T-helper 22 cell (primary cell): ENCODE measurements at places on chromosomes 13 and 19.

DNA sequence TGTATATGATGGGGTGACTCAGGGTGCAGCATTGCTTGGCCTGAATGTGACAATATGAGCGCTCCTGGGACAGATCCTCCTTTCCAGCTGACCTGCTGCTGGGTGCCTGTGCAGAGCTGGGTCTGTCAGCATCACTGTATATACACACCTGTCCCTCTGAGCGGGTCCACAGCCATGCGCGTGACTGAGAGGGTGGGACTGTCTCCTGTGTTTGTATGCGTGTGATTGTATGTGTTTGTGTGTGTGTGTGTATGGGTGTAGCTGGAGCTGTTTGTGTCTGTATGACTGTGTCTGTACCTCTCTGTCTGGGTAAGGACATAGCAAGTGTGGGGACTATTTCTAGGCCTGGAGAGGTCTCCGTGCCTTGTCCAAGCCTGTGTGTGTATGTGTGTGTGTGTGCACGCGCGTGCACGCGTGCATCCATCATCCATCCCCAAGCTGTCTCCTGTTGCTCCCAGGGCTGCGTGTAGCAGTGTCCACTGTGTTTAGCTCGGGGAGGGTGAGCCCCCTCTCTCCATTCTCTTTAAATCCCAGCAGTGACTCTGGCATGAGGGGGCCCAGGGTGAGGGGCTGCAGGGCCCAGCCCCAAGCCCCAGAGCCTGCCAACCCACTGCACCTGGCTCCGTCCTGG is 8.3 kb downstream of the IGLON5 start:
- DNase-seq: no peak

DNA sequence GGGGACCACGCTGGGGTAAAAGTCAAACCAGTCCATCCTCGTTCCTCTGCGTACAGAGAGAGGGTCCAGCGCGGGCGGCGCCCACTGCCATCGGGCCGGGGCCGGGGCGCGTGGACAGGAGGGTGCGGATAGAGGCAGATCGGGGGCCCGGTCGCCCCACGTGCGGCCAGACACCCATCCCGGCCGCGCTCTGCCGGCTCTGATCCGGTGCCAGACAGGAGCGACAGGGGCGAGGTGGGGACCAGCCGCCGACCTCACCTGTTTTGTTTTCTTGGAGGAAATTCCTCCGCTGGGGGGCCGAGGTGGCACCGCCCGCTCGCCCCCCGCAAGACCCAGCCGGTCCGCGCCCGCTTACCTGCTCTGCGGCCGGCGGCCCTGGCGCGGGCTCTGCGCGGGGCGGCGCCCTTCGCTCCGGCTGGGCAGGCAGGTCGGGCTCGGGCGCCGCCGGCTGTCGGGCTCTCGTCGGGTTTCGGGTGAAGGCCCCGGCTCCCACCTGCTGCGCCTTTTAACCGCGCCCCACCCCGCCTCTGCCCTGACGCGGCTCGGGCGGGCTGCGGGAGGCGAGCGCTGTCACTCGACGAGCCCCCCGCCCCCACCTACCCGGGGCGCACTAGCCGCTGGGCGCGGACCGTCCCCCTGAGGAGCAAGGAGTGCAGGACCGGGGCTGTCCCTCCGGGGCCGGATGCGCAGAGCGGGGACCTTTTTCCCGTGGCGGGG is at the start of gene GJB6:
TSS of gene GJB6 (minus strand) at position 481 of the 717 bp plus-strand sequence. CDS start 8,839 bp downstream, outside the sequence.
- DNase-seq: no peak

- no peak for DNase-seq
Observed at GRCh38 chr13:99374994-99375737, 68.0 kb upstream of the GPR183 start.

GRCh38 chr13:30787738-30788525 is 52.6 kb downstream of the ALOX5AP start:
- no peak for DNase-seq

- DNase-seq: no peak
Observed at GRCh38 chr13:44135566-44135965, 238.1 kb upstream of the SERP2 start.

GRCh38 chr13:41588899-41589298 is 131.5 kb downstream of the RGCC start:
- DNase-seq: no peak

GRCh38 chr19:1074544-1075283 is 7.7 kb downstream of the ARHGAP45 start:
- DNase-seq: peak; percentile 91

GRCh38 chr13:40564342-40565001 is 102.0 kb downstream of the FOXO1 start:
- no peak for DNase-seq

- no peak for DNase-seq
Observed at GRCh38 chr13:25771202-25771601, 280.6 kb downstream of the SHISA2 start.

- DNase-seq: no peak
Observed at GRCh38 chr19:36183245-36183628, 31.0 kb upstream of the COX7A1 start.

DNA sequence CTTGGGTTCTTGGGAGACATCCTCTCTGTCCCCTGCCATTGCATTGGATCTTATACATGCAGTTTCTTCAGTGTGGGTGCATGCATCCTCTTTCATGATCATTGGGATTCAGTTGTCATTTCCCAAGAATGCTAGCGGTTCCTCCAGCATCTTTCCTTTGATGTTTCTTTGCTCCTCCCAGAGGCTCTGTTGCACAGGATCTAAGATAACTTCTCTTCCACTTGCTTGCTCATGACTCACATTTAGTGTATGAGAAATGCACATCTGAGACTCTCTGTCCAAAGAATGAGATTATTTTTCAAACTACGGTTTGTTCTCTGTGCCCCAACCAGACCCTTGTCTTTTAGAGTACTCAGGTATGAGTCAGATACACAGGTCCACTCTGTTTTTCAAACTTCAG is 197.1 kb downstream of the NDFIP2 start:
- no peak for DNase-seq

DNA sequence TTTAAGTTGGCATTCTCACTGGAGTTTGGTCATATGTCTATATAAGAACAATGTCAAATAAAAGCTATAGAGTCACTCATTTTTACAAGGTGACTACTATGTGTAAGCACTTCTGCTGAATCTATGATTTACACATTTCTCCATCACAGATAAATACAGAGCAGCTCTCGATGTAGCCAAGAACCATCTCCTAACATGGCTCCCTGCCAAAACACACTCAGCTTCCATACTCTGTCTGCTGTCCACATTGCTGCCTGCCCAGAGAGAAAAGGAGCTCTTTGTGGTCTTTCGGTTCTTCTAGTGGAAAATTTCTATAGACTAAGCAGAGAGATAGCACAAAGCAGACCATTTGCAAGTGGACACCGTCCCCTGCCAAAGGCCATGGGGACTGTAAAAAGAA is 190.9 kb upstream of the KLF12 start:
- DNase-seq: no peak

- DNase-seq: no peak
Observed at GRCh38 chr19:35261356-35262100, 7.2 kb upstream of the USF2 start.

GRCh38 chr19:6576869-6577475 is 14.0 kb downstream of the CD70 start:
- no peak for DNase-seq

DNA sequence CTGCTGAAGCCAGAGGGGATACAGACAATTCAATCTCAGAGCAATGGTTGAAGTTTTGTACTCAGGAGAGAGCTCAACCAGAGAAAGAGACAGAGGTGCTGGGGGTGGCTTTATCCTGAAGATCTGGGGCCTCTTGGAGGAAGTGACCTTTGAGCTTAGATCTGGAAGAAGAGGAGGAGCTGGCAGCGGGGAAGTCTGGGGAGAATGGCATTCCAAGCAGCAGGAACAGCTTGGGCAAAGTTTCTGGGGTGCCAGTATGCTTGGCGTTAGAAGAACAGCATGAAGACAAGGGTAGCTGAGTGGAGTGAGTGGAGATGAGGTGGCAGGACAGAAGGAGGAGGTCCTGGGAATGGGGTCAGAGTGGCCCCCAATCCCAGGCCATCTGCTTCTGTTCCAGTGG is 11.3 kb downstream of the MAST3 start:
- no peak for DNase-seq

- DNase-seq: no peak
Observed at GRCh38 chr19:48915757-48916156, 15.6 kb downstream of the NUCB1 start.

- no peak for DNase-seq
Observed at GRCh38 chr19:35958660-35959039, 22.5 kb downstream of the LRFN3 start.

DNA sequence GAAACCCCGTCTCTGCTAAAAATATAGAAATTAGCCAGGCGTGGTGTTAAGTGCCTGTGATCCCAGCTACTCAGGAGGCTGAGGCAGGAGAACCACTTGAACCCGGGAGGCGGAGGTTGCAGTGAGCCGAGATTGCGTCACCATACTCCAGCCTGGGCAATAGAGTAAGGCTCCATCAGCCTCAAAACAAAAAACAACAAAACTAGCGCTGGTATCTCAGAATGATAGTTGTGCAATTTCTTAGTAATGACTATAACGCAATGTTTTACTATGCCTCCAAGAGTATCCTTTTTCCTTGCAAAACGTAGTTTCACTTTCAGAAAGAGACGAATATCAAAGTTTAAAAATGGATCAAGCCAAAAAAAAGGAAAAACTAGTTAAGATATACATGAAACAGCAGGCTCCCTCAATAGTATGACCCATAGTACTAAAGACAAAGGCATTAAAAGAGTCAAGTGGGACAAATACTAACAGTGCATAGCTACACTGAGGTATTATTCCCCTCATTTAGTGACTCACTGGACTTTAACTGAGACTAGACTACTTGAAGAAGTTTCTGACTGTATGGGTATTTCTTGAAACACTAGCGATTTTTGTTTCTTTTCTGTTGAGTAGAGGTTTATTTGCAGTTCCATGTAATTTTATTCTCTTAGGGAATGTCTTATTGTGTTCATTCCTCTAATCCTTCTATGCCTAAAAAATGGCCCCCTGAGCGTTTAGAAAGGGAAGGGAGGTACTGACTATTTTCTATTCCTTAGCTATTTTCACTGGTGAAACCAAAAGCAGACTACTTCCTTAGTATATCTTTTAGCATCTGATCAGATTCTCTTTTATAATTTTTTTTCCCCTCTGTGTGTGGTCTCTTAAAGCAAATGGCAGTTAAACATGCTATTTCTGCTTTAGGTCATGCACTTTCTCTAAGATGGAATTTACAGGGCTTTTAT is 10.4 kb upstream of the ITM2B start:
- no peak for DNase-seq

DNA sequence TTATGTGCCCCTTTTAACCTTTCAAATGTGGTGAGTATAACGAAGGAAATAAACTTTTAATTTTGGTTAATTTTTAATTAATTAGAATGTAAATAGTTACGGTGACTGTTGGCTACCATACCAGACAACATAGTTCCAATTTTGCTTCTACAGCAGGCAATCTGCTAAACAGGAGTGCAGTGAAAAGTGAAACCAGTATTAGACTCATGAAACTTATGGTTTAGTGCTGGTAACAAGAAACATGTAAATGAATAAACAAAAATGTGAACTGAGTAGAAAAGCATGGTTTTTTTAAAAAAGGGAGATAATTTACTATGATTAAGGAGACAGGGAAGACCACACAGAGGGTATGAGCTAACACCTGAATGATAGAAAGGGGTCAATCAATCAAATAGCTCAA is 478.4 kb downstream of the PCDH9 start:
- DNase-seq: no peak
